Osteocyte (in vitro differentiated cells): ENCODE measurements at places on chromosomes 13 and 19. TPM values are rescaled to one million over a fixed set of nuclear protein-coding genes. Genes with fewer than 3 reads are reported as not detected.

- no peak for DNase-seq
These were observed 495 bp downstream of the KCNA7 start for GRCh38 chr19:49071860-49072547.

DNA sequence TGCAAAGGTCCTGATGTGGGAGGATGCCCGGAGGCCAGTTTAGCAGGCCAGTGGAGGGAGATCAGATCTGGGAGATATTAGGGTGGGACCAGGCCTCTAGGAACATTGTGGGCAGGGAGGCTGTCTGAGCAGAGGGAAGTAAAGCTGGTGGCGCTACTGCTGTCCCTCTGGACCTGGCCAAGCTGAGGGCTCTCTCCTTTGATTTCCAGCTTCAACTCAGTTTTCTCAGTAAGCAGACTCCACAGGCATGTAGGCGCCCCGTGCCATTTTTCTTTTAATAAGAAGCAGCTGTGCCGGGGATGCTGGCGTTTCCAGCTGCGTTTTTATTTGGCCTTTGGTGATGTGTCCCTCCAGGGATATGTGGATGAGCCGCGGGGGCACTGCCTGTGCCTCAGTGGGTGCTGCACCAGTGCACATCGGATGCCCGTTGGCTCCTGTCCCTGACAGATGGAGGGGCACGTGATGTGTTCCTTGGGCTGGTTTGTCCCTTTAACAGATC, 6.7 kb downstream of the DNM2 start:
- no peak for DNase-seq

DNA sequence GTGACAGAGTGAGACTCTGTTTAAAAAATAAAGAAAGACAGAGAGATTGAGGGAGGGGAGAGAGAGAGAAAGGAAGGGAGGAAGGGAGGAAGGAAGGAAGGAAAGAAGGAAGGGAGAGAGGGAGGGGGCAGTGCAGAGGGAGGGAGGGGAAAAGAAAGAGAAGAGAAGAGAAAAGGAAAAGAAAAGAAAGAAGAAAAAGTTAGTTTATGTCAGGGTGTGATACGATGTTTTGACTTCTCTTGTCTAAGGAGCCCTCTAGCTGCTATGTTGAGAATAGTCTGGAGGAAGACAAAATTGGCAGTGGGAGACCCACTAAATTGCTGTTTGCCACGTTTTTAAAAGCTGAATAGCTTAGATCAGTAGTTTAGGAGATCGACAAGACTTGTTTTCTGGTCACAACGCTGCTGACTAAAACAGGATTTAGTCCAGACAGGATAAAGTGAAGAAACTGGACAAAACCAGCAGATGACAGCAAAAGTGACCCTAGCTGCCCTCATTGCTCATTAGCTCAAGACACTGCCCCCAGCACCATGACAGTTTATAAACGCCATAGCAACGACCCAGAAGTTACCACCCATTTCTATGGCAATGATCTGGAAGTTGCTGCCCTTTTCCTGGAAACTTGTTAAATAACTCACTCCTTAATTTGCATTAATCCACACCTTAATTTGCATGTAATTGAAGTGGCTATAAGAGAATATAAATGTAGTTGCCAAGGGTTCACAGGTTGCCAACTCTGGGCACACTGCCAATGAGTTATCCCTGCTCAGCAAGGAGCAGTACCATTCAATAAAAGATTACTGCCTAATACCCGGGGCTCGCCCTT, 11.1 kb downstream of the TEX101 start:
- DNase-seq: no peak

The ZNF729 gene
- not detected in 2 replicates for total RNA-seq

DNA sequence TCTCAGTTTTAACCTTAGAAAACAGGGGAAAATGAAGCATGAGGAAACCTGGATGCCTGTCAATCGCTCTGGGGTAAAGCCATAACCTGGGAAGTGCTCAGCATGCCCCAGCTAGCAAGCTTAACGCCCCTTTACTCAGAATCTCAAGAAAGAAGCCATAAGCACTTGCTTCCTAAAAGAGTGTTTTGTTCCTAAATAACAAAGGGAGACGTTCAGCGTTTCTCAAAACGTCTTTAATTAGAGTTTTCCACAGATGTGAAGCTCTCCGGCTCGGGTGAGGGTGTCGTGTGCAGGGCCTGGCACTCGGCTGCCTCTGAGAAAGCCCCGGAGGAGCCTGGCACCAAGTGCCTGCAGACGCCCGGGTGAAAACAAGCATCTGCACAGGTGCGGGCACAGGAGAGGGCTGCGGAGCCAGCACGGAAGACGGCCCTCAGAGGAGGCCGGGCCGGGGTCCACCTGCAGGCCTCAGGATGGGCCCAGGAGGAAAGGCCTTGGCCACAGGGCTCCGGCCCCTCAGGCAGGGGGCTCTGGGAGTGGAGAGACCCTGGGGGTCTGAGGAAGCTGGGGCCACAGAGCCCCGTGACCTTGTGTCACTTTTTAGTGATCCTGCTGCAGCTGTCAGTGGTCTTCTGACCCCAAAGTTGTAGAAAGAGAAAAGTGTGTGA, 6.2 kb downstream of the GAS6 start:
- DNase-seq: no peak

The SPRY2 gene
- total RNA-seq: 46.1 and 52.0 TPM in 2 replicates
